ENCODE measurements at places on chromosomes 5 and 9.

DNA sequence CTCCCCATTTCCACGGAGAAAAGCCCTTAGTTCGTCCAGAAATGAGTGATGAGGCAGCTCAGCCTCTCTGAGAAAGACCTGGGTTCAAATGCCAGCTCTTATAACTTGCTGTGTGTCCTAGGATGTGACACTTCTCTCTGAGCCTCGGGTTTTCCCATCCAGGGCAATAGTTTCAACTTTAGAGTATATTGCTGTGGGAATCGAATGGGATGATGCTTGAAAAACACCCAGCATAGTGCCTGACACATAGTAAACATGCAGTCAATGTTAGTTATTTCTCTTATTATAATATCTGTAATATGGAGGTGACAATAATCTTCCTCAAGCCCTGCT, 430 bp upstream of the MAPKAP1 start:
- DNase-seq: no peak

DNA sequence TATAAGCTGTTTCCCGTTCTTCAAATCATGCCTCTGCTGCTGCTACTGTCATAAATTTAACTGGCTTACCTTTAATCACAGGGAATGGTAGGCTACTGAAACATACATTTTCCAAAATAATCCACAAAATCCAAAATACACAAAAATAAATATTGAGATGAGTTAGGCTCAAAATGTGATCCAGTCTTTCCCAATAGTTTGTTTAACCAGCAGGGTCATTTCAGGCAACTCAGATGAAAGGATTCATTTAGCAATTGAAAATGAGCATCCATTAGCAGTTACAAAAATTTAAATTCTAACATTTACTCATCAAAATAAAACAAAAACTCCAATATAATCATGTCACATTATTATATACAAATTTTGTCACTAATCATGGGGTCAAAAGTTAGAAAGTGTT, 1015.6 kb upstream of the DMAC1 start:
- peak; percentile 19 for DNase-seq

DNA sequence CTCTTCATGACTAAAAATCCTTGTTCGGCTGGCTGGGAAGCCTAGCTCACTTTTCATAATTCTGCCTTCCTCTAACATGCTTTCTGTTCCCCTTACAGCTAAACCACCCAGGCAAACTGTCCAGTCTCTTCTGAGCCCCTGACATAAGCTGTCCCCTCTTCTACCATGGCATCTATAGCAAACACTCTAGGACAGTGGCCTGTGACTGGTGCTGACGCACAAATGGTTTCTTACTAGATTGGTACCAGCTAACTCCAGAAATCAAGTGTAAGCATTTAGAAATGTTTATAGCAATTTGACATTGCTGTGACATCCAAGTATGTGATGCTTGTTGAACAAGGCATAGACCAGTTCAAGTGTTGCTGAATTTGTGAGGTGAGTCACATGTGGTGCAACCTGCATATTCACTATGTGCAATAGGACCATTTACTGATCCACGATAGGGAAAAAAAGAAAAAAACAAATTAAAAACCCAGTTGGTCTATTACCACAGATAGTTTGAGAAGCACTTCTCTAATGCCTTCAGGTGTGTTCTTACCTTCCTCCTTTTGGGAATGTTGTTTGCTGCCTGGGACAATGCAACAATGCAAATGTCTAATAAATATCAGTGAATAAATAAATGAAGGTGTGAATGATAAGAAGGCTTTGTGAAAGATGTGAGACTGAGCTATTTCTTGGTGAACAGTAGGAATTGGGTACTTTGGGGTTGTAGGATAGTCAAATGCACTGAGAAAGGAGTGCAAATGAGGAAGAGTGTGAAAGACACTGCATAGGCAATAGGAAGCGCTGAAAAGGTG, 22.4 kb downstream of the ELOVL7 start:
- no peak for DNase-seq

DNA sequence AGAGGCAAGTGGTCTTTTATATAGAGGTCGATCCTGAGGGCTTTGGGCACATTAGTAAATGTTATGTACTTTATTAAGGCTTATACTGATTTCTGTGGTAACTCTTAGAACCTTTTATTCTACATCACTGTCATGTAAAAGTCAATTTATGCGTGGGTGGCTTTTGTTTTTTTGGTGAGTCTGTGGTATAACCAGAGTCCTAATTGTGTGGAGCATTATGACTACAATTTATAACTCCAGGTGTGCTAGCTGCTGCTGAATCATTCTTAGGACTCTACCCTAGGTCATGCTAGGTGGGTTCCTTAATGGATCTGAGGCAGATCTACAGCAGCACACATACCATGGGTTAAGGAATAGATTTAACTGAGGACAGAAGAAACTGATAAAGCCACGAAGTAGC, 33.9 kb upstream of the KCNN2 start:
- DNase-seq: no peak

DNA sequence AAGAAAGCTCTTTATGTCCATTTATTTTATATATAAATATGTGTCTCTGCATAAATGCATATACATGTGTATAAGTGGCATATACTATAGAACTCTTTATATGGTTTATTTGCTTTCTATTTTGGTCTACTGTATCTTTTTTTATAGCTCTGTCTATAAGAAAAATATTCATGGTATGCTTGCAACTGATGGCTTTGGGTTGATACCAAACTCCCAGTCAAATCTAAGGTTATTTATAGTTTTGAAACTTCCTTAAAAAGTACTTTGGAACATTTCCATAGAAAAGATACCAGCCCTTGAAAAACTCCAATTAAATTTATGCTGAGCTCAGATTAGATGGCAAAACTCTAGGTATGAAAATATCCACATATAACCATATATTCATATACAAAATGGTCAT, 120.0 kb upstream of the KLF9 start:
- DNase-seq: no peak

DNA sequence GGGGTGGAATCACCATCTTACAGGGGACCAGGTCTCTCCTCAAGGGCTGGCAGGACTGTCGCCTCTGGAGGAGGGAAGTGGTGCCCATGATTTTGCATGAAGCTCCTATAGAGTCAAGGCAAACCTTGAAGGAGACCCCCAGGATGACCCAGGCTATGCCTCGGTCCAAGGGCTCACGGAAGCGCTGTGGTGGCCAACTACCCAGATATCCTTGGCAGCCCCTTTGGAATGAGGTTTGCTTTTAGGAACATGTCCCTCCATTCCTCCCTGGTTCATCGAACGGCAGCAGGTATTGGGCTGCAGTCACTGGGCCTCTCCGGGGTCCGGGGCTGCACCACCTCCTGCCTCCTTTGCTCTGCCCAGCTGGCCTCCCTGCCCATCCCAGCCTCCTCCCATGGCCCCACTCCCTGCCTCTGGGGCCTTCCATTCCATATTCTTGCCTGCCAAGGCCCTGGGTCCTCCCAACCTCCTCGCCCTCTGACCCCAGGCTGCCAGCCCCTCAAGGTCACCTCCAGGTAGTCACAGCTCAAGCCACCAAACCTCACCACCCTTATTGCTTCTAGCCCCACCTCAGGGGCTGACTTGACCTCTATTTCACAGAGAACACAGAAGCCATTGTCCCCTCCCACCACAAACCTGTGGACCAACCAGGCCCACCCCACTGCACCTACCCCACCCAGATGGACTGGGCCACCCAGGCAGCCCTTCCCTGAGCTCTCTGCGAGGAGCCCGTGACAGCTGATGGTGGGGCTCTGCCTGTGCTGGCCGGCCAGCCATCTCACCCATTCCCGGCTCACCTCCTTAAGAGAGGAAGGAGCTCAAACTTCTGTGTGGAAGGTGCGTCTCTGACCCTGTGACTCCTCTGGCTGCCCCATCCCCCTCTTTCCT, 3.6 kb upstream of the IL3 start:
- no peak for DNase-seq

DNA sequence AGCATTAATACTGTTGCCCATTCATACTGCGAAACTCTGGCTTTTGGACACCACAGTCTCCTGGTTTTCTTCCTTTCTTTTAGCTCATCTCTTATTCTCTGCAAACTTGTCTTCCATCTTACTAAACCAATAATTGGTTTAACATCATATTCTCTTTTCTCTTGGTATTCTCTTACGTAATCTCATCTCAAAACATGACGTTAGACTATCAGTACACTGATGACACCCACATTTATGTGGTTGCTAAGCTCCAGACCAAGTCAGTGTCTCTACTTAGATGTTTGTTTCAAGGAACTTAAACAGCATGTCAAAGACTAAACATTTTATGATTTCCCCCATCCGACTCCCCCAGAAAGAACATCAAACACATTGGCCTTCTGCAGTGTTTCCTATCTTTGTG, 2.1 kb downstream of the PRRC1 start:
- DNase-seq: no peak

GRCh38 chr9:115115924-115116323, 2.0 kb downstream of the TNC start:
- DNase-seq: no peak

GRCh38 chr9:70420441-70421271, 6.2 kb upstream of the KLF9 start:
- DNase-seq: peak; percentile 80

GRCh38 chr9:133026426-133026825, 4.4 kb upstream of the GTF3C5 start:
- DNase-seq: no peak

DNA sequence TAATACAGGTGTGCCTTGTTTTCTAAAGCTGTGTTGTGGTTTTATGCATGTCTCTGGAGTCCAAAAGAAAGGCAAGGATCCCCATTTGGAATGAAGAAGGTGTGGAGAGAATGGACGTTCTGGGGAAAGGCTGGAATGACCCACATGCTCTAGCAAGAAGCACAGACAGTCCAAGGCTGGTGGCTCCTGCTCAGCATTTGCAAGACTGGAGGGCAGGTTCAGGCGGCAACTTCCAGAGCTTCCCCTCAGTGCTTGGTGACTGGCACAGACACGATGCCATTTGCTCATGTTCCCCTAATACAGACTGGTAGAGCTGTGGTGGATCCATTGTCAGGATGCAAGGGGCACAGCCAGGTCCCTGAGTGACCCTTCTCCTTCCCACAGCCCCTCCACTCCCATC, 8.2 kb downstream of the SLC22A4 start:
- no peak for DNase-seq

DNA sequence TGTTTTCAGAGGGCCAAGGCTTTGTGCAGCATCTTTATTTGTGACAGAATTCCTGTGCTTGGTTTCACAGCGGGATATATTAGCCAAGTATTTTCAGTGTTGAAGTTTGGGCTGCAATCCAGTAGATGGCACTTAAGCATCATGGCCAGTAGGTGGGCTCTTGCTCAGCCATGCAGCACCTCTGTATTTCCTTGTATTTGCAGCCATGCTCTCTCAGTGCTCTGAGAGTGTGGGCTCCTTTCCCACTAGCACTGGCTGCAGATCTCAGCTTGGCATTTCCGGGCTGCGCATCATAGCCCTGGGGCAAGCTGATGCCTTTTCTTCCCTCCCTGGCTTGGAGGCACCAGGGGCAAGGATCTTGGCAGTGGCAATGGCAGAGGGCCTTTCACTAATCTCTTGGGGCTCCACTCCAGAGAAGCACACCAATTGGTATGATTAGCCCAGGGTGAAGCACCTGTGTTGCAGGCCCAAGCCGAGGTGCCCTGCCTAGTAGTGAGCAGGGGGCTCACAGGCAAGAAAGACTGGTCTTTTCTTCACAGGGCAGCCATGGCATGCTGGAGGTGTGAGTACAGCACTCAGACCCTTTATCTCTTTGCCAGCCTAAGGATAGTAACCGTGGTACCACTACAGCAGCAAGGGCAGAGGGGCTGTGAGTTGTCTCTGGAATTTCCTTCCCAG, 48.3 kb downstream of the SLCO6A1 start:
- DNase-seq: no peak

- no peak for DNase-seq
Measured at GRCh38 chr5:132243366-132243977, 14.0 kb upstream of the PDLIM4 start.

DNA sequence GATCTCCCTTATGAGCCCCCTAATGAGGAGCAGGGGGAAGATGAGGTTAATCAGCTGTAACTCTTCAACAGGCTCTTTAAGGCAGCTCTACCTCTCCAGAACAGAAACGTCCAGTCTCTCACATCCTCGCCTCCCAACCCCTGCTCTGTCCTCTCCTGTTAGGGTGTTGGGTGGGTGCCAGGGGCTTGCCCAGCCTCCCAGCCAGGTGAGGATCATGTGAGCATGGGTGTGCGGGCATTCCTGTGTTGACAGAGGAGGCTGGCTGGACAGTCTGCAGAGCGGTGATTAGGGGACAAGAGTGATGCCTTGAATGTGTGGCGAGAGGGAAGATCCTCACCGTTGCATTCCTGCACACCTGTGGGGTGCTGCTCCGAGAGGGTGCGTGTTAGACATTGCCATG, 51.7 kb downstream of the CCDC180 start:
- no peak for DNase-seq

DNA sequence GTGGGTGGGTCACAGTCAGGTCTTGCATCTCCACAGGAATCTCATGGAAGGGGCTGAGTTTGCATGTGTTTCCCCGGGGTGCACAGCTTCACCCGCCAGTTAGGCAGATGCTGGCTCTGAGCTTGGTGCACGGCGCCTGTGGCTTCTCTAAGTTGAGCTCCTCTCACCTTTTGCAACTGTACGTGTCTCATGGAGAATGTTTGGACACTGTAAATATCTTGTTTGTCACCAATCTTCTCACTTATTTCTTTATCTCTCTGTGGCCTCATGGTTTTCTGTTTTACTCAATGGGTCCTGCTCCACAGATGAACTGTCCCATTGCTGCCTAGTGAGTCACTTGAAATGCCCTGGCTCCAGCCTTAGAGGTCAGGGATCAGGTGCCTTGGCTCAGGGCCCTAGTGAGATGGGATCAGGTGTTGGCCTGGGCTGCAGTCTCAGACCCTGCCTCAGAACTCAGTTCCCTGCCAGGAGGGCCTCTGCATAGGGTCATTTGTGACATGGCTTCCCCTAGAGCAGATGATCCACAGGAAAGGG, 61.6 kb downstream of the WNK2 start:
- DNase-seq: no peak

Measured in right lung (tissue), 10 donors.